ENCODE measurements at places on chromosomes 1 and 21. TPM values are rescaled to one million over a fixed set of nuclear protein-coding genes. Genes with fewer than 3 reads are reported as not detected.

- H3K36me3 ChIP-seq, result peaks cover 8% of the 10 kb centered on the region
- H3K27me3 ChIP-seq, result no peaks in the 10 kb centered on the region
- no peak for DNase-seq
- no peak overlapping the region for H3K4me3 ChIP-seq
- H3K4me1 ChIP-seq, result peaks cover 6% of the 10 kb centered on the region
Observed at GRCh38 chr1:32309960-32310359, 18.1 kb downstream of the HDAC1 start.

GRCh38 chr21:14405962-14406361 lies 23.0 kb upstream of the HSPA13 start:
- H3K27ac ChIP-seq, result no peak overlapping the region
- no peak overlapping the region for H3K4me3 ChIP-seq
- no peaks in the 10 kb centered on the region for H3K4me1 ChIP-seq
- no peaks in the 10 kb centered on the region for H3K27me3 ChIP-seq

The EVA1C gene
- 53.8 TPM for total RNA-seq

The CR2 gene
- not detected for total RNA-seq

DNA sequence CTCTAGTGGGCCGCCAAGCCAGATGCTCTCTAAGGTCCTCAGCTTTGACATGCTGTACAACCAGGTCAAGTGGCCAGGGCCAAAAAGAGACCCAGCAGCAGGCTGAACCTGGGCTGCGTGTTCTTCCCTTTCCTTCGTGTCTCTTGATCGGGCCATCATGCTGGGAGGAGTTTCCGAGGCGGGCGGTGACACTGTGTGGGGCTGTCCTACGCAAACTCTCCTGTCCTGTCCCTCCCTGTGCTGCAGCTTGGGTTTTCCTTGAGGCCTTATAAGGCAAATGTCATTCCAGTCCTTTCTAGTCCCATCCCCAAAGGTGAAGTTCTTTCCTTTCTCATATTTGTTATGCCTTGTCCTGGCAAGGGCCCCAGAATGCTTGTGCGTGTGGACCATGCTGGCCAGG lies 56.7 kb downstream of the ARHGEF10L start:
- no peak for DNase-seq
- H3K36me3 ChIP-seq, result no peaks in the 10 kb centered on the region
- H3K4me3 ChIP-seq, result no peak overlapping the region

- no peaks in the 10 kb centered on the region for H3K36me3 ChIP-seq
- no peaks in the 10 kb centered on the region for H3K27me3 ChIP-seq
- no peak overlapping the region for H3K27ac ChIP-seq
- no peak for DNase-seq
- no peak overlapping the region for H3K4me3 ChIP-seq
Observed at GRCh38 chr1:38152351-38153065, 105.9 kb upstream of the POU3F1 start.

The NES gene
- 10.9 TPM for total RNA-seq

The VWA5B1 gene
- total RNA-seq, result not detected

The DNALI1 gene
- 10.7 TPM for total RNA-seq

DNA sequence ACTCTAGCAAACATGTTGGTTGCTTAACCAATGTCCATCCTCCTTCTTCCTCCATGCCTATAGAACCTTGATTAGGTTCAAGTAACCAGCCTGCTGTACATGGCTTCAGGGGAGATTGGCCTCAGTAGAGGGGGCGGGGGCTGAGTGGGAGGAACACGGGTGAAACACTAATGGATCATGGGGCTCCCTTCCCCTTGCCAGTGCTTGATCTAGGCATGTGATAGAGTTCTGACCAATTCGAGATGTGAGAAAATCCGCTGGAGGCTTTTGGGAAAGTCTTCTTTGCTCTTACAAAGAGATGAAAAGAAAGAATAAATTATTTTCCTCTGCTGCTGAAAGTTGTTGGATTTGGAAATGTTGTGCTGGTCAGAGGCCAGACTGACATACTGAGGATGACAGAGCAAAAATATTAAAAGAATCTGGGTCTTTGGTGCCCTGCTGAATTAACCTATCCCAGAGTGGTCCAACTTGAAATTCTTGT lies 5.2 kb upstream of the OTUD7B start:
- no peak overlapping the region for H3K4me3 ChIP-seq
- no peaks in the 10 kb centered on the region for H3K27me3 ChIP-seq
- no peak for DNase-seq
- no peak overlapping the region for H3K27ac ChIP-seq
- H3K4me1 ChIP-seq, result peaks cover 8% of the 10 kb centered on the region

The TMPRSS3 gene
- total RNA-seq, result not detected

DNA sequence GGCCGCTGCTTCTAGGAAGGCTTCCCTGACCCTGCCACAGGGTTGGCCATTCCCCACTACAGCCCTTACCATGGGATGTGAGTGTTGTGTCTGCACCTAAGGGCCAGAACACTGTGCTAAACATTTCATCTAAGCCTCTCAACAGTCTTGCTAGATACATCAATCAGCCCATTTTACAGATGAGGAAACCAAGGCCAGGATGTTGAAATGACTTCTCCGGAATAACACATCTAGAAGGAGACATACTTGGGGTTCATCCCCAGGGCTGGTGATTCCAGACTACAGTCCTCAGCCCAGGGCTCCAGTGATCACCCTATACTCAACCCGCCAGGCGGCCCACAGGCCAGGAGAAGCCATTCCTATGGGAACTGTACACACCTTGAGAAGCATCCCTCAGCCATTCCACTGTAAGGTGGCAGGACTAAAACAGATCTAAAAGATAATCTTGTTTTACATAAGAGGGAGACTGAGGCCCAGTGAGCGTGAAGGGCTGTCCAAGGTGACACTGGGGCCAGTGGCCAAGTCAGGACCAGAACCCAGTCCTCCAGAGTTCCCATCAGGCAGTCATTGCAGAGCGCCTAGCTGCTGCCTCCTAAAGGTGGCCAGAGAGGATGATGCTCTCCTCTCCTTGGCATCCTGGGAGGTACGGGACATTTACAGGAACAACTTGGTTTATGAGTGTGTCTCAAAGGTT lies 119.5 kb downstream of the GLIS1 start:
- H3K27me3 ChIP-seq, result no peaks in the 10 kb centered on the region
- H3K4me1 ChIP-seq, result no peaks in the 10 kb centered on the region
- no peak overlapping the region for H3K4me3 ChIP-seq
- H3K36me3 ChIP-seq, result no peaks in the 10 kb centered on the region
- no peak overlapping the region for H3K27ac ChIP-seq

DNA sequence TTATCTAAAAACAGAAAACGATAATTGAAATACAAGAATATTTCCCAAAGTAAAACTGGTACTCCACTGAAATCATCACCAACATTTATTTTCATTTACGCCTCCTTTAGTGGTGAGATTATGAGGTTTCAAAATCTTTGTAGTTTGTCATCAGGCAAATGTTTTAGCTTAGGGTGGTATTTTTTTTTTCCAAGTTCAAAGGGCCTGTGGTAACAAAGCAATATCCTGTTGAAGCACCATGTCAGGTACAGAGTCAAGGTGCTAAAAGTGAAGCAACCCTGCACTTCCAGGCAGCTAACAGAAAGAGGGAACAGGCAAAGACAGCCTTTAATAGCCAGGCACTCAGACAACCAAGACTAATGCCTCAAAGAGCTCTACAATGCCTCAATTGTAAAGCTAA lies 89.2 kb downstream of the JAK1 start:
- no peak for DNase-seq
- H3K27me3 ChIP-seq, result no peaks in the 10 kb centered on the region
- no peak overlapping the region for H3K4me3 ChIP-seq
- peaks cover 54% of the 10 kb centered on the region for H3K36me3 ChIP-seq
- H3K27ac ChIP-seq, result no peak overlapping the region

GRCh38 chr1:89587729-89588161 lies 45.2 kb upstream of the LRRC8C start:
- H3K27me3 ChIP-seq, result no peaks in the 10 kb centered on the region
- peaks cover 5% of the 10 kb centered on the region for H3K36me3 ChIP-seq
- DNase-seq, result no peak
- no peaks in the 10 kb centered on the region for H3K4me1 ChIP-seq
- H3K27ac ChIP-seq, result no peak overlapping the region
- no peak overlapping the region for H3K4me3 ChIP-seq

- H3K27me3 ChIP-seq, result no peaks in the 10 kb centered on the region
- no peak for DNase-seq
- no peak overlapping the region for H3K4me3 ChIP-seq
- H3K27ac ChIP-seq, result no peak overlapping the region
Observed at GRCh38 chr1:82759035-82759434, 958.3 kb downstream of the ADGRL2 start.

GRCh38 chr1:31609514-31610118 lies 7.9 kb upstream of the HCRTR1 start:
- no peaks in the 10 kb centered on the region for H3K36me3 ChIP-seq
- H3K27ac ChIP-seq, result no peak overlapping the region
- no peaks in the 10 kb centered on the region for H3K27me3 ChIP-seq
- no peak overlapping the region for H3K4me3 ChIP-seq

DNA sequence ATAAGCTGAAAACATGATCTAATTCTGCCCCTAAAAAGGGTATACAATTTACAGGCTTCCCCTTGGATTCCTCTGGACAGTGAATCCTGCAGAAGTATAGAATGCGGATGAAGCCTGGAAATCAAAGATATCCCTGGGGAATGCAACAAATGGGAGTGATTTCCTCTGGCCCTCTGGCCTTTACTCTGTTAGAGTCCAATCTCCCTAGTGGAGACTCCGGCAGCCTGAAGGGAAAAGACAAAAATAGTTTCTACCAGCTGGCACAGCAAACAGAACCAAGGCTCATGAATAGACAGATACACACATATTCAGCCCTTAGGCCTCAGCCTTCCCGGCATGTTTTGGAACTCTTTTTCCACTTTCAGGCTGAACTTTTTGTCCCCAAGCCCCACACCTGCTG lies 3.9 kb upstream of the LRRC52 start:
- no peak overlapping the region for H3K27ac ChIP-seq
- no peaks in the 10 kb centered on the region for H3K4me1 ChIP-seq
- no peaks in the 10 kb centered on the region for H3K36me3 ChIP-seq
- DNase-seq, result no peak
- H3K27me3 ChIP-seq, result peaks cover 7% of the 10 kb centered on the region

DNA sequence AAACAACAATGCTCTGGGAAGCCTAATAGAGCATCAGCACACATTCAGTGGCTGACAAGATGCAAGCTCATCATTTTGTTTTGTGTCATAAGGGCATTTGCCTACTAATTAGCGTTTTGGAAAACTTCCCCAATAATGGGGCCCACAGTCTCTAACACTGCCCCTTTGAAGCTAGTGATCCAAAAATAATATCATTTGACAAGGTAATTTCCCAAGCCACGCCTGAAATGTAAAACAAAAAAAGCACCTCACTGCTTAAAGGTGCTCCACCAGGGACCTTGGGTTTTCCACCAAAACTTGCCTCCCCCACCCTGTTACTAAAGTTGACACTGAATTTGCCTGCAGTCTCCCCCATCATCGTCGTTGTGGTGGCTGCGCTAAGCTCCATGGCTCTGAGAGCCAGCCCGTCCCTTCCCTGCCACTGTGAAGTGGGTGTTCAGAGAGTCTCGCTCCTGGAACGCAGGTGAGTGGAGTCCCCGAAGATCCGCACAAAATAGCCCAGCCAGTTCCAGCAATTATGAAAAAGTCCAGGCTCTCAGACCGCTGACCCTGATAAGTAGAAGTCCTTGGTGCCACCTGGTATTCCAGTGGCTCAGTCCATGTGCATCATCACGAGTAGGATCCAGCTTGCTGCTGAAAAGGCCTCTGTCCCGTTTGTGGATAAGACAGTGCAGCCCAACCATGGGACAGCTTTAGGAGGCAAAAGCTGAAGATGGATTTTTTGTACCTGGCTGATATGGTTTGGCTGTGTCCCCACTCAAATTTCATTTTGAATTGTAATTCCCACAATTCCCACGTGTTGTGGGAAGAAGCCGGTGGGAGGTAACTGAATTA lies 52.2 kb downstream of the RAB3GAP2 start:
- no peaks in the 10 kb centered on the region for H3K36me3 ChIP-seq
- no peak overlapping the region for H3K4me3 ChIP-seq
- H3K27ac ChIP-seq, result no peak overlapping the region
- H3K4me1 ChIP-seq, result no peaks in the 10 kb centered on the region

DNA sequence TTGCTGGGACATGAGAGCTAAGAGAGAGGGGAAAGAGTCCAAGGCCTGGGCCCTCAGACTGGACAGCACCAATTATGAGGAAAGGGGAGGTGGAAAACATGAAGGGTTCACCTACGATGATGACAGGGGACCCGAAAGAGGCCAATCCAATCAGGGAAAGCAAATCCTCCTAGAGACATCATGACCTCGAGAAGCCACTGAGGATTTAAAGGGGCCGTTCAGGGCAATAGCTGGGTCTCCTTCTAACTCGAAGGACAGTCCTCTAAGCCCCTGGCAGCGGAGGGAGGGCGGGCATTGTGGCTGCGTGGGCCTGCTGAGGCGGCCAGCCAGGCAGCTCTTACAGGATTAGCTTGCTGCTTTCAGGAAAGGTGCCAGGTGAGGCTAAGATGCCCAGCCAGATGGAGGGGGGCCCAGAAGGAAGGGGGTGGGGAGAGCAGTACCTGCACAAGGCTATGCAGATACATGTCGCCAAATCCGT lies 7.4 kb downstream of the MEF2D start:
- peaks cover 100% of the 10 kb centered on the region for H3K4me1 ChIP-seq
- H3K36me3 ChIP-seq, result no peaks in the 10 kb centered on the region
- no peak for DNase-seq
- H3K27me3 ChIP-seq, result no peaks in the 10 kb centered on the region
- H3K4me3 ChIP-seq, result no peak overlapping the region
- peak overlapping the region; percentile 100 for H3K27ac ChIP-seq

The UQCRHL gene
- 0.71 TPM for total RNA-seq

DNA sequence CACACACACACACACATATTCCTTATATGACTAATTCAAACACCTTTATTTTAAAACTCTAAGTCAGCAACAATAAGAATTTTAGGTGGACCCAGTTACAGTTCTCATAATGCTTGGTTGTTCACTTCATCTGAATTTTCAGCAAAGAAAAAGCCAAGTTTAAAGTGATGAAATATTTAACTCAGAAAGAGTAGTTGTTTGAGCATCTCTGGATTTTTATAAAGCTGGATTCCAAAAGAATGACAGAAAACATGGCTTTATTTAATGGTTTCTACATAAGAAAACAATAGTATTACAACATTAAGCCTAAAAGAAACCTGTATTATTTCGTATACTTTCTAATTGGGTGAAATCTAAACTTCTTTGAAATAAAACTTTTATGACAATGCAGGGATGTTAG lies 54.2 kb upstream of the ADAMTS5 start:
- H3K27me3 ChIP-seq, result no peaks in the 10 kb centered on the region
- no peaks in the 10 kb centered on the region for H3K4me1 ChIP-seq
- DNase-seq, result no peak
